IMR-90 (cell line): ENCODE measurements at places on chromosomes 12 and 14. TPM values are rescaled to one million over a fixed set of nuclear protein-coding genes. Genes with fewer than 3 reads are reported as not detected.

- DNase-seq = no peak
Observed at GRCh38 chr14:58414845-58415244, 12.5 kb downstream of the TIMM9 start.

IFNG-AS1 gene
- not detected in 2 replicates for total RNA-seq

DNA sequence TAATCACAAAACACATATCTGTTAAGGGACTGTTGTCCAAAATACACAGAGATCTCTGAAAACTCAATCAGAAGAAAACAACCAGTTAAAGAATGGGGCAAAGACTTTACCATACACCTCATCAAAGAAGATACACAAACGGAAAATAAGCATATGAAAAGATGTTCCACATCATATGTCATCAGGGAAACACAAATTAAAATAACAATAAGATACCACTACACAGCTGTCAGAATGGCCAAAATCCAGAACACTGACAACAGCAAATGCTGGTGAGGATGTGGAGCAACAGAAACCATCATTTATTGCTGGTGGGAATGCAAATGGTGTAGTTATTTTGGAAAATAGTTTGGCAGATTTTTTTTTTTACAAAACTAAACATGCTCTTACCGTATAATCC is 220.5 kb upstream of the FOXN3 start:
- no peak for DNase-seq

FAM234B gene
- total RNA-seq = 6.7 and 8.6 TPM in 2 replicates

SRRM4 gene
- total RNA-seq = not detected in 2 replicates

GRCh38 chr12:9221483-9221882 is 13.3 kb upstream of the PZP start:
- no peak for DNase-seq

- DNase-seq = no peak
Observed at GRCh38 chr12:122079532-122080081, 1.1 kb downstream of the MLXIP start.
